Spinal cord (tissue), 10 donors: ENCODE measurements at places on chromosomes 16 and 17.
A peak's percentile ranks its signal among the peaks of the same experiment; 100 is the strongest.

DNA sequence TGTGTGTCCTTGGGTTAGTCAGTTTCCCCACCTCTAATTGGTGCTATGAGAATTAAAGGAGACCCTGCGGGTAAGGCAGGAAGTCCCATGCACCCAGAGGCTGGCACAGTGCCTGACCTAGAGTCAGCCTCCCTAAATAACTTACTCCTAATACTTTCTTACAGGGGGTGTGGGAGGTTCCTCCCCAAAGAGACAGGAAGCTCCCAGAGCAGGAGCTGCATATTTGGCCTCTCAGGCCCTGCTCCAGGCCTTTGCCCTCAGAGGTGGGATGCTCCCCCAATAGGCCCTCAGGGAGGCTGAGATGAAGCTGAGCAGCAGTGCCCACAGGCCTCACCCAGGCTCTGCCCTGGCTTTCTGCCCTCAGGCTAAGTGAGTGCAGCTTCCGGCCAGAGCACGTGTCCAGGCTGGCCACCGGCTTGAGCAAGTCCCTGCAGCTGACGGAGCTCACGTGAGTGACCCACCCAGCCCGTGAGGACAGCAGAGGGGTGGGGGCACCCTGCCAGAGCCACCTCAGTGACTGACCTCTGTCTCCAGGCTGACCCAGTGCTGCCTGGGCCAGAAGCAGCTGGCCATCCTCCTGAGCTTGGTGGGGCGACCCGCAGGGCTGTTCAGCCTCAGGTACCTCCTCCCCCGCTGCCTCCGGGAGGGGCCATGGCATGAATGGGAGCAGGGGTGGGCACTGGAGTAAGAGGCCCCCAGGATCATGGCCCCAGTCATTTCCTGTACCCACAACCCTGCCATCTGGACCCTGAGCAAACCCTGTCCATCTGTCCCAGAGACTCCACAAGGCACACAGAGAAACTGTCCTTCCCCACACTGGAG is 31.1 kb upstream of the CPNE2 start:
- no peak for DNase-seq

- DNase-seq: peak; percentile 87
Observed at GRCh38 chr17:4607773-4608187, 23.5 kb downstream of the SMTNL2 start.

- no peak for DNase-seq
Observed at GRCh38 chr16:77679391-77679790, 42.9 kb upstream of the NUDT7 start.

DNA sequence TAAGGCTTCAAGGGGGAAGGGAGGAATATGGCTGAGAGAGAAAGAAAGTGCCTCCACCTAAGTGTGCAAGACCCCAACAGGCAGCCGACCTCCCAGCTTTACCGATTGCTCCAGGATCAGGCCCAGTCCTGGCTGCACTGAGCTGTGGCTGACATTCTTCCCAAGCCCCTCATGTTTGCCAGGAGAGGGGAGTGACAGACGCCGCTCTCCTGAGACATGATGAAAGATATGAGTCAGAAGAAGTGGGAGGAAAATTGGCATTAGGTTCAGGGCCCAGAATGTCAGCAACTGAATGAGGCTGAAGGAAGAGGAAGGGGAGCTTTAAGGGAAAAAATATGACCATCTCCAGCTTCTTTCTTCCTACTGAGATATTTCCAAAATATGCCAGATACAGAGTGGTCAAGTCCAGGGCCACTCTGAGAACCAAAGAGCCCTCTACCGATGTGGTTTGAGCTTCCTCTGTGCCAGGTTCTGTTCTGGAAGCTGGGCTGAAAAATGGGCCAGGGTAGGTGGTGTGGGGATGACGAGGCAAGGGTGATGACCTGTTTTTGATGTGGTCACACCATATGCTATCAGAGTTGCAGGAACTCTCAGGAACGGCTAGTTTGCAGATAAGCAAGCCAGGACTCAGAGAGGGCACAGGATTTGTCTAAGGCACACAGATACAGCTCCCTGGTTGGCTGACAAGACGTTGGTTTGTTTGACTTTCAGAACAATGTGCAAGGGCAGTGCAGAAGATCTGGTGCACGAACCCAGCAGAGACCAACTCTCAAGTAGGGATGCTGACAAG is 176.7 kb downstream of the SOX9 start:
- DNase-seq: no peak

GRCh38 chr16:26149364-26150190 is 457.8 kb downstream of the HS3ST4 start:
- DNase-seq: no peak

- DNase-seq: no peak
Observed at GRCh38 chr17:62754631-62755030, 53.5 kb downstream of the MARCHF10 start.

GRCh38 chr16:84932681-84933080 is 78.7 kb downstream of the ZDHHC7 start:
- no peak for DNase-seq

GRCh38 chr16:19748389-19749168 is 30.5 kb downstream of the IQCK start:
- DNase-seq: no peak

- DNase-seq: no peak
Observed at GRCh38 chr17:4931963-4932362, at the start of gene GP1BA. TSS of gene GP1BA (plus strand) at chr17:4932277. CDS start at chr17:4932605, 328 bp downstream.

DNA sequence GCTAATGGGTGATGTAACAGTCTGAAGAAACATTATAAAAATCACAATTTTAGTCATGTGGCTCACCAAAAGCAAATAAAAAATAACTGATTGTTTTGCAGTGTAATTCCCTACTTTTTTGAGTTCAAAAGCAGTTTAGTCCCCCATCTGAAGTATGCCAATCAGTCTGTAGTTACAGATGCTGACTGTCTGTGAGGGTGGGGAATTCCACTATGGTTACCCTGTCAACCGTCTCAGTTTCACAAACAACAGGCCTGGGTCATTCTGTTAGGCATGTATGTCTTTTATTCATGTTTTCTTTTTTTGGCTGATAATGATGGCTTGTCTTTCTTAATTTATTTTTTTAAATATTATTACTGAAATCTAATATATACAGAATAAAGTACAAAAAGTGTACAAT is 69.3 kb downstream of the STXBP4 start:
- no peak for DNase-seq

DNA sequence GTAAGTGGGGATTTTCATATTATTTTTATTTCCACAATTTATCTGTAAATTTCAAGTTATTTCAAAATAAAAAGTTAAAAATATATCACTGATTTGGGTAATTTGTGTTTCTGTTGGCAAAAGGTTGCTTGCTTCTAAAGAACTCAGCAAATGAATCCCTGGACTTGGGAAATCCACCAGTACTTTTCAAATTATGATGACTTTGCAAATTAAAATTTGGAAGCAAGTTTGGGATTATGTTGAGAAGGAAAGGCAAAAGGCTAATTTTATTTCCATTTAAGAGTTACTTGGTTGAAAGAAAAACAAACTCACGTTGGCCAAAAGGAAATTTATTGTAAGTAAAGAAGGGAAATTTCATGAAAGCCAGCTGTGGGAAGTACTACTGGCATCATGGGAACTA is 220.3 kb downstream of the MAP2K6 start:
- DNase-seq: no peak

DNA sequence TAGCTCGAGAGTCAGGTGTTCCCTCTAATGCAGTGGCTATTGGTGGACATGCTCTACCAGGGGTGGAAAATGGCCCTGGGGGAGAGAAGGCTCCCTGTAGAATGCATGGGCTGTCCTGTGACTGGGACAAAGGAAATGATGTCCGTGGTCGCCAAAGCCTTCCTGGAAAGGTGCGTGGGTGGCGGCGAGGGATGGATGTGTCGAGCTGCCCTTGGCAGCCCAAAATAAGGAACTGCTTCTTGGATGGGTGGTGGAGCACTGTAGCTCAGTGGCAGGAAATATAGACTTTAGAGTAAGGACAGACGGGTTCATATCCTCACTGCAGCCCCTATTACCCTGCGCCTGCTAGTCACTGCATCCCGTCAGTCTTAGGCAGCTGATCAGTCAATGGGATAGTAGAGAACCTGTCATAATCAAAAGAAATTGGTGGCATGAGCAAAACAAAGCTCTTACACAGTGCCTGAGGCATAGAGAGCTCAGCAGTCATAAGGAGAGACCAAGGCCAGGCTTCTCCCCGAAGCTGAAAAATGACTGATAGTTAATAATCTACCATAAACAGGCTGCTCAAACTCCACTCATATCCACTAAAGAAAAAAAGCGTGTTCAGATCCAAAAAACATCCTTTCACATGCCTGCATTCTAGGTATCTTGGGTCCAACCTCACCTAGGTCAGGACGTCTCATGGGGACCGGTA is 123.5 kb upstream of the PLCG2 start:
- no peak for DNase-seq

DNA sequence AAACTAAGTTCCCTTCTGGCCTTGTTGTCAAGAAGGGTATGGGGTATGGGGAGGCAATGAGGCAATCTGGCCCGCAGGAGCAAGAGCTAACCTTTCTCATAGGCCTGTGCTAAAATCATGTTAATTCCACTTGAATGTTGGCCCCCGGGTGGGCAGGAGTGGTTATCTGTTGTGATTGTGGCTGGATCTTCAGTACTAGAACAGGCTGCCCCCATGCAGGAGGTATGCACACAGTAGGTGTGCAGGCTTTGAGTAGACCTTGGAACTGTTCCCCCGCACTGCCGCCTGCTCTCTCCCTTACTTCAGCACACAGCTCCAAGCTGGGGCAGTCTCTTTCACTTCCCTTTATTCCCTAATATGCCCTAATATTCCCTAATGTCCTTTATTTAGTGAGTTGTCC is 52.4 kb upstream of the TANGO6 start:
- no peak for DNase-seq

GRCh38 chr17:33198954-33199353 is 94.1 kb downstream of the ASIC2 start:
- DNase-seq: no peak

- no peak for DNase-seq
Observed at GRCh38 chr16:79613009-79613408, 12.5 kb upstream of the MAF start.

GRCh38 chr17:80297996-80298560 is 37.4 kb downstream of the RNF213 start:
- DNase-seq: no peak

DNA sequence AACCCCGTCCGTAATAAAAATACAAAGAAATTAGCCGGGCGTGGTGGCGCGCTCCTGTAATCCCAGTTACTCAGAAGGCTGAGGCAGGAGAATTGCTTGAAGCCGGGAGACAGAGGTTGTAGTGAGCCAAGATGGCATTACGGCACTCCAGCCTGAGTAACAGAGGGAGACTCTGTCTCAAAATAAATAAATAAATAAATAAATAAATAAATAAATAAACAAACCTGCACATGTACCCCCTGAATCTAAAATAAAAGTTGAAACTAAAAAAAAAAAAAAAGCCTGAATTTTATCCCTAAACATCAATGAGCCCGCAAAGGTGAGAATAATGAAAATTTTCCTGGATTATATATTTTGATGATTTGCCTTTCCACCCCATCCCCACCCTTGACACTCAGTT is 124.7 kb downstream of the CDH11 start:
- no peak for DNase-seq

DNA sequence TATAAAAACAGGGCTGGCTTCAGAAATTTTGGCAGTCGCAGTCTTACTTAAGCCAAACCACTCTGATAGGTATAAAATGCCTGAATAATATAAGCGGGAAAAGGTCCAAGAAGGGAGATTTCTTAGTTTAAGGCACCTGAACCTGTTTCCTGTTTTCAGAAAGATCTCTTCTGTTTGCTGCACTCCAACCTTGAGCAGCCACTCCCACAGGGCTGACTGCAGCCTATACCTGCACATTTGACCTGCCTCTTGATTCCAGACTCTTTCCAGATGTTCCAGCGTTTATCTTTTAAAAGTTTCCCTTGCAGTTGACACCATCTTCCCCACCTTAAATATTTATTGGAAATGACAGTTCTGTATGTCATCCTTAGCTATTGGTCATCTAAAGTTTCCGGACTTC is 132.2 kb downstream of the SKAP1 start:
- no peak for DNase-seq

DNA sequence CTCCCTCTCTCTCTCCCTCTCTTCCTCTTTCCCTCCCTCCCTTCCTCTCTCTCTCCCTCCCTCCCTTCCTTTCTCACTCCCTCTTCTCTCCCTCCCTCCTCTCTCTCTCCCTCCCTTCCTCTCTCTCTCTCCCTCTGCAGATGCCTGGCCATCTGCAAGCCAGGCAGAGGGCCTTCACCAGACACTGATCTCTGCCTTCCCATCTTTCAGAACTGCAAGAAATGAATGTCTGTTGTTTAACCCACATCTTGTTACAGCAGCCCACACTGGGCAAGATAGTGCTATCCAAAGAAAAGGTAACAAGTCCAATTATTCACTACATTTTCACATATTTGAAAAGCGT is 26.2 kb upstream of the CDRT4 start:
- no peak for DNase-seq

- DNase-seq: no peak
Observed at GRCh38 chr16:88298833-88299745, 83.7 kb upstream of the ZNF469 start.

- DNase-seq: no peak
Observed at GRCh38 chr17:51734462-51734861, 424.1 kb downstream of the CA10 start.

DNA sequence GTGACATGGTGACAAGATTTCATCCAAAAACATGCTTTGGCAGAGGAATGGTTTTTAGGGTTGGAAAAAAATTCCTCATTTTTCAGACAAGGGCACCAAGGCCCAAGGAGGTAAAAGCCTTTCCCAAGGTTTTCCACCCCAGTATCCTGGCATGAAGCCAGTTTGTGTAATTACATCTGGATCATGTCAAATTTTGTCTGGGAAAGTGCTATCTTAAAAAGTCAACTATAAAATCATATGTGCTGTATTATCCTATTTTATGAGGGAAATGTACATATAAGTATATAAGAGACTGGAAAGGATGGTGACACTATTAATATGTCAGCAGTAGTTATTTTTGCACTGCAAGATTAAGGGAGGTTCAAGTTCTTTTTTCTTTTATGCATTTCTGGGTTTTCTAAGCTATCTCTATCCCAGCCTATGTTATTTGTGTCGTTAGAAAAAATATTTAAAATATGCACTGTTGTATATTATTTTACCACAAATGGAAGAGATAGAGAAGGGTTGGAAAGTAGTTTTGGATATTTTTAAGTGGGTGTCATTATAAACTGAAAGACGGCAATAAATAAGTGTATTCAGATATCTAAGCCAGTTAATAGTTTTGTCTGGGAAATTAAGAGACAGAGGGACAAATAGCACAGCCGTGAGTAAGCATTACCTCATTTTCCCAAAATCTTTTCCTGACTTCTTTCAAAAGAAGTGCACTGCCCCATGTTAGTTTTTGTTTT is 13.5 kb upstream of the FBXO47 start:
- no peak for DNase-seq

GRCh38 chr17:7107012-7107754 is 7.4 kb downstream of the ASGR2 start:
- no peak for DNase-seq

- DNase-seq: no peak
Observed at GRCh38 chr16:85865-86264, 7.8 kb downstream of the MPG start.
